ENCODE measurements at places on chromosomes 3 and 15. TPM values are rescaled to one million over a fixed set of nuclear protein-coding genes. Genes with fewer than 3 reads are reported as not detected.

HCLS1 gene
- total RNA-seq, result 316 TPM

ZNF502 gene
- total RNA-seq, result 3.2 TPM

TRH gene
- not detected for total RNA-seq

TMCC1 gene
- 22.1 TPM for total RNA-seq

GRCh38 chr3:13388816-13389215 lies 31.3 kb downstream of the NUP210 start:
- DNase-seq, result no peak

DNA sequence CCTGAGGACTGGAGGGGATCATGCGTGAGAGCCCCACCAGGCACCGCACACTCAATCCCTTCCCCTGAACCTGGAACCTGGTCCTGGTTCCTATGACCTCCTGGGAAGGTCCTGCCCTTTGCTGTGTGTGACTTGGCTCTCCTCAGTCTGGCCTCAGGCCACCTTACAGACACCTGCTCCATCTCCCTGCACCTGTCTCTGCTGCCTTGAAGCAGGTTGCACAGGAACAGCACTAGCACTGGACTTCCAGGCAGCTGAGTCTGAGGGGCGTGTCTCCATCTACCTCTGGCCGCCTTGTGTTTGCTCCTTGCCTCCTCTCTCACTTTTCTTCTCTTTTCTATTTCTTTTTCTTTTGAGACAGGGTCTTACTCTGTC lies 15.4 kb downstream of the PSTPIP1 start:
- DNase-seq, result no peak

DNA sequence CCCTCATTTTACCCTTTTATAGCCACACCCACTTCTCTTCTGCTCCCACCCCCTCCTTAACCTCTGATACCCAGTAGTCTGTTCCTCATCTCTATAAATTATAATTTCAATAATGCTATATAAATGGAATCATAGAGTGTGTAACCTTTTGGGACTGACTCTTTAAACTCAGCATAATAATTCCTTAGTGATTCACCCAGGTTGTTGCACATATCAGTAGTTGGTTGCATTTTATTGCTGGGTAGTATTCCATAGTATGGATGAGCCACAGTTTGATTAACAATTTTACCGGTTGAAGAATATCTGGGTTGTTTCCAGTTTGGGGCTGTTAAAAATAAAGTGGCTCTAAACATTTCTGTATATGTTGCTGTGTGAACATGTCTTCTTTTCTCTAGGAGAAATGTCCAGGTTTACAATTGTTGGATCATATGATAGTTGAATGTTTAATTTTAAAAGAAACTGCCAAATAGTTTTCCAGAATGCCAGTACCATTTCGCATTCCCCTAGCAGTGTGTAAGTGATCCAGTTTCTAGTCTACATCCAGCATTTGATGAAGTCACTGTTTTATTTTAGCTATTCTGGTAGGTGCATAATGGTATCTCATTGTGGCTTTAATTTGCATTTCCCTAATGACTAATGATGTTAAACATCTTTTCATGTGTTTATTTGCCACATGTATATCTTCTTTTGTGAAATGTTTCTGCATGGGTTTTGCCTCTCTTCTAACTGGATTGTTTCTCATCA lies 68.5 kb downstream of the VPS8 start:
- DNase-seq, result no peak

DNA sequence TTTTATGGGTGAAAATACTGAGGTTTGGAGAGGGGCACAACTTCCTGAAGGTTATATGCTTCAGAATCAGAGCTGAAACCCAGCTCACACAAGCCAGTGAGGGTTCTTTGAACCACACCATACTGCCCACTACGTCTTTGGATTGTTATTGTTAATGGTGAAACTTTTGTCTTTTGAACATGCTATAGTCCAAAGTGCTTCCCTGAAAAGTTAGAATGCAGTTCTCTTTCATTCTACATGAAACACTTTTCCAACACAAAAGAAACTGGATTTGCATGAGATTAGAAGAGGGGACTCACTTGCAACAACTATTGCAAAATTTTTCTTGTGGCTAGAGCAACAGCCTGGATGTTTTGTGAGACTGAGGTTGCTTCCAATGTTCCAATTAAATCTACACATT lies 473.6 kb downstream of the SOX2 start:
- DNase-seq, result no peak

DNA sequence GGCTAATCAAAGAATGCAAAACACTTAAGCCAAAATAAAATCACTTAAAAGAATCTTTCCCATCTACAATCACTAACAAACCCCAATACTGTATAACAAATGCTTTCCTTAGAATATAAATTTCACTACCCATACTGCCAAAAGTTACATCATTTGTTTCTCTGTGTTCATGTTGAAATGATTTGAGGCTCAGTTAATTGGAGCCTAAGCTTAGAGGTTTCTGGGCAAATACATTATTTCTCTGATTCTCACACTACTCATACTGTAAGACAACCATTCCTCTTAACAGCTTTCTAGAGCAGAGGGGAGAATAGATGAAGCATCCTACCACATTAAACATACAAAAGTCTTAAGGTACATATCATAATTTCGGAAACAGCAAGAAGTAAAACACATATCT lies 2.1 kb downstream of the RIOX2 start:
- DNase-seq, result no peak

DNA sequence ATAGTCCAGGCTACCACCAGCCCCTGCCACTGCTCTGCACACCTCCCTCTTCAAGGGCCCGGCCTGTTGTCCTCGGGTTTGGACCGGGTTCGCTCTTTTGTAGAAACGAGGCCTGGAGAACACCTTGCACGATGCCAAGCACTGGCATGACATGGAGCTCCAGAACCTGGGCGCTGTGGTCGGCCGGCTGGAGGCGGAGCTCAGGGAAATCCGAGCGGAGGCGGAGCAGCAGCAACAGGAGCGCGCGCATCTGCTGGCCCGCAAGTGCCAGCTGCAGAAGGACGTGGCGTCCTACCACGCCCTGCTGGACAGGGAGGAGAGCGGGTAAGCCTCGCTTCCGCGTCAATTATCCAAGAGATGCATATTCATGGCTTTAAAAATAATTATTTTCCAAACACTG lies 72.4 kb downstream of the BFSP2 start:
- DNase-seq, result no peak

DNA sequence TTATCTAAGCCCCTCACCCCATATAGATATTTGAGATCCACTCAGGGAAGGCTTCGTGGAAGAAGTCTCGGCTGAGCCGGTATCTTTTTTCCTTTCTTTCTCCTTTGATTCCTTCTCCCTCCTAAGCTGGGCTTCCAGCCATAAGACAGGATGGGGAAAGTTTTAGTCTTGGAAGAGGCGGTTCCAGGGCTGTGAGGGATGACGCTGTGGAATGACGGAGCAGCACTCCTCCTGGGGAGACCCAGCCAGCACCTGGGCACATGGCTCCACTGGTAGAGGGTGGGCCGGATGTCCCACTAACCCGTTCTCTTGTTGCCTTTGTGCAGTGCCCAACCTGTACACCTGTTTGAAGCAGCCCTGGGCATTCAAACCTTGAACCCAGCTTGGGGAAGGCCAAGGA lies 43.2 kb upstream of the FAM107A start:
- DNase-seq, result no peak

- no peak for DNase-seq
These were observed 142.3 kb upstream of the WNT5A start for GRCh38 chr3:55629432-55629831.
